ENCODE measurements at places on chromosomes 4 and X.

DNA sequence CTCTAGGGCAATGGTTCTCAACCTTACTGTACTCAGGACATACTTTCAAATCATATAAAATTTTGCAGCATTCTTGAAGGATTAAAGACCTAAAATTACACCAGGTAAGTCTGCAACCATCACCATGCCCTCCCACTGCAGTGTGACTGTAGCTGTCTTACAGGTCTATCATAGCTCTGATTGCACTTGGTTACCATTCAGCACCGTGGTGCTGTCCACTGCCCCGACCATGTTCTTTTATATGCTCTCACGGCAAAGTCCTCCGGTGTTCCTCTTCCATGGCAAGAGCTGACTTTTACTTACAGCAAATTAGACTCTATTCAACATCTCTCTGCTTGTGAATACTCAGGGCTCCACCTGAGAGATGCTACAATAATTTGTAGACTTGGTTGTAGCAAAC, 11.5 kb downstream of the CRMP1 start:
- no peaks in the 10 kb centered on the region for H3K36me3 ChIP-seq
- DNase-seq, result no peak
- no peak overlapping the region for H3K4me3 ChIP-seq
- H3K27me3 ChIP-seq, result peaks cover 58% of the 10 kb centered on the region

DNA sequence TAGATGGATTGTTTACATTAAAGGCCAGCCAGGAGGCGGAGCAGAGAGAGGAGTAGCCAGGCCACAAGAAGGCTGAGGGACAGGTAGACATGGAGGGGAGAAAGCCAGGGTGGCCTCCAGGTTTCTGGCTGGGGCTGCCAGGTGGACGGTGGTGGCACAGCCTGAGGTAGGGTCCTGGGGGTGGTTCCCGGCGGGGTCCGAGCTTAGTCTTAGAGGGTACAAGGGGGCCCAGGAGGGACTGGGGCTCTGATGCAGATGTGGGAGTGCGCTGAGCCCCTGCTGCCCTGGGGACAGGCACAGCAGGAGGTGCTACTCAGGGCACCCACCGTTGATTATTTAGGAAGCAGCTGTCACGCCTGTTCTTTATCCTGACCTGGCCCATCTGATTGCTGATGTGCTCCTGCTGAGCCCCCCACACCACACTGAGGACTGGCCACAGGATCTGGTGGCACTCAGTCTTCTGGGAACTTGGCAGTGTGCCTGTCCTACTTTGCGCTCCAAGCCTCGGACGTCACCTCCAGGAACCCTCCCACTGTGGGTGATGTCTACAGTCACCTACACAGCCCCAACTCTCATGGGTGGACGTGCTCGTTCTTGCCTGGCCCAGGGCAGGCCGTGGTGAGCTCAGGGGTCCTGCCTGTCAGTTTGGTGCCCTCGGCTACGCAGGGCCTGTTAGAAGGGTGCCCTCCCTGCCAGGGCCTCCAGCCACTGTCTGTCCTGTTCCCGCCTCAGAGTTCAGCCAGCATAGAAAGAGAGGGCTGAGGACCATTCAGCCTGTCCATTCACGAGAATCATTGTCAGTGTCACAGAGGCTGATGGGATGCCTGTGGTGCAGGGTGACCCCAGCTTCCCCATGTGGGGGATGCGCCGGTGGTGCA, 12.0 kb downstream of the WFS1 start:
- H3K27ac ChIP-seq, result peak overlapping the region; percentile 39
- H3K4me1 ChIP-seq, result peaks cover 4% of the 10 kb centered on the region
- H3K36me3 ChIP-seq, result no peaks in the 10 kb centered on the region
- no peak overlapping the region for H3K4me3 ChIP-seq
- no peak for DNase-seq
- no peaks in the 10 kb centered on the region for H3K27me3 ChIP-seq

- no peaks in the 10 kb centered on the region for H3K4me1 ChIP-seq
- no peak overlapping the region for H3K4me3 ChIP-seq
- no peaks in the 10 kb centered on the region for H3K27me3 ChIP-seq
- H3K36me3 ChIP-seq, result no peaks in the 10 kb centered on the region
- H3K27ac ChIP-seq, result no peak overlapping the region
Measured at GRCh38 chr4:164526933-164527583, 226.9 kb upstream of the SMIM31 start.

GRCh38 chr4:8383451-8384160, 56.9 kb downstream of the ACOX3 start:
- peaks cover 8% of the 10 kb centered on the region for H3K4me1 ChIP-seq
- H3K4me3 ChIP-seq, result no peak overlapping the region
- DNase-seq, result no peak
- peak overlapping the region; percentile 29 for H3K27ac ChIP-seq

GRCh38 chr4:176671532-176671931, 121.2 kb downstream of the VEGFC start:
- no peak overlapping the region for H3K27ac ChIP-seq
- no peaks in the 10 kb centered on the region for H3K36me3 ChIP-seq
- H3K4me3 ChIP-seq, result no peak overlapping the region
- no peak for DNase-seq
- H3K27me3 ChIP-seq, result no peaks in the 10 kb centered on the region

DNA sequence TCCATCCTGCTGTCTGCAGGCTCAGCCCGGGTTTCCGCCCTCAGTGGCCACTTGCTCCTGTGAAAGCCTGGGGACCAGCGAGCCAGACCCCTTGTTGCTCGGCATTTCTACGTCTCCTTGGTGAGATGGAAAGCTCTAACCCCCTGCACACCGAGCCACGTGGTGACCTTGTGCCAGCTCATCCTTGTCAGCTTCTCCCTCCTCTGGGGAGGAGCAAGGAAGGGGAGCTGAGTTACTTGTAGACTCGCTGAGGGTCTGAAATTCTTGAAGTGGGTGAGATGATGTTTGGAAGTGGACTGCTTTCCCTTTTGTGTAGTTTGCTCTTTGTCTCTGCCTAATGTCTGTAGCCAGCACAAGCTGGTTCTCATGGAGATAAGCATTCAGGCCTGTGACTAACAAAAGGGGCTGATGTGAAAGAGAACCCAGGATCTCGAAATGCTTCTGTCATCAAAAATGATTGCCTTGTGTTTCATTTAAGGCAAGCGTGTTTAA, 29.3 kb downstream of the RGS12 start:
- peaks cover 24% of the 10 kb centered on the region for H3K4me1 ChIP-seq
- H3K27ac ChIP-seq, result peak overlapping the region; percentile 82

- H3K36me3 ChIP-seq, result no peaks in the 10 kb centered on the region
- no peak for DNase-seq
- no peak overlapping the region for H3K27ac ChIP-seq
- H3K4me3 ChIP-seq, result no peak overlapping the region
- no peaks in the 10 kb centered on the region for H3K4me1 ChIP-seq
- H3K27me3 ChIP-seq, result no peaks in the 10 kb centered on the region
Measured at GRCh38 chrX:57929373-57929772, 19.1 kb upstream of the ZXDA start.

DNA sequence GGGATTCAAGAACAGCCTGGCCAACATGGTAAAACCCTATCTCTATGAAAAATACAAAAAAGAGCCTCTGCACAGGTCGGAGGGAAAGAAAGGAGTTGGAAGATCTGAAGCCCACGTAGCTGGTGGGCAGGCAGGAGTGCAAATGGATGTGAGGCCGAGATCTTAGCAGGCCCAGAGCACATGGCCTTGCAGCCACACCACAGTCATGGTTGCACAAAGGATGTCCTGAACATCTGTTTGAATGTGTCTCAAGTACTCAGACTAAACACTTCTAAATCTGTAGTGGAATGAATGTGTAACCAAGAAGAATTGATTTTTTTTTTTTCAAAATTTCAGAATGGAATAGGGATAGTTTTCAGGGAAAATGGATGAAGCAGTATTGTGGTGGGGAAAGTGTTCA, 10.8 kb downstream of the CA5B start:
- peaks cover 48% of the 10 kb centered on the region for H3K4me1 ChIP-seq
- no peak overlapping the region for H3K27ac ChIP-seq
- no peak overlapping the region for H3K4me3 ChIP-seq
- no peak for DNase-seq
- peaks cover 9% of the 10 kb centered on the region for H3K36me3 ChIP-seq

GRCh38 chr4:11698846-11699590, 270.3 kb upstream of the HS3ST1 start:
- no peaks in the 10 kb centered on the region for H3K4me1 ChIP-seq
- no peak for DNase-seq
- H3K27ac ChIP-seq, result no peak overlapping the region
- H3K27me3 ChIP-seq, result no peaks in the 10 kb centered on the region

DNA sequence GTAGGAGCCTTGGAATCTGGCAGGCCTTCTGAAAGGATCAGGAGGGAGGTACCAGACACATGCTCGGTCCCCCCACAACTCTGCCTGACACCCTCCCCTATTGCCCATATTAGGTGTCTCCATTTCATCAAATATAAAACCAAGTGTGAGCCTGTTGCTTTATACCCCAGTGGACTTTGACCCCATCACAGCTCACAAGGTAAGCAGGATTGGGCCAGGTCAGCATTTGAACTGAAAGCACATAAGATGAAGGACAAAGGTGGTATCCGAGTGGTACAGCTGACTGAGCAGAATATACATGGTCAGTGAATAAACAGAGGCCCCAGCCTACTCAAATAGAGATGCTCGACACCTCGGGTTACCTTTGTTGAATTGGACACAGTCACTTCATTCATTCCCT, 20.0 kb downstream of the SLC25A43 start:
- H3K36me3 ChIP-seq, result peaks cover 5% of the 10 kb centered on the region
- DNase-seq, result no peak
- no peak overlapping the region for H3K27ac ChIP-seq
- no peak overlapping the region for H3K4me3 ChIP-seq

DNA sequence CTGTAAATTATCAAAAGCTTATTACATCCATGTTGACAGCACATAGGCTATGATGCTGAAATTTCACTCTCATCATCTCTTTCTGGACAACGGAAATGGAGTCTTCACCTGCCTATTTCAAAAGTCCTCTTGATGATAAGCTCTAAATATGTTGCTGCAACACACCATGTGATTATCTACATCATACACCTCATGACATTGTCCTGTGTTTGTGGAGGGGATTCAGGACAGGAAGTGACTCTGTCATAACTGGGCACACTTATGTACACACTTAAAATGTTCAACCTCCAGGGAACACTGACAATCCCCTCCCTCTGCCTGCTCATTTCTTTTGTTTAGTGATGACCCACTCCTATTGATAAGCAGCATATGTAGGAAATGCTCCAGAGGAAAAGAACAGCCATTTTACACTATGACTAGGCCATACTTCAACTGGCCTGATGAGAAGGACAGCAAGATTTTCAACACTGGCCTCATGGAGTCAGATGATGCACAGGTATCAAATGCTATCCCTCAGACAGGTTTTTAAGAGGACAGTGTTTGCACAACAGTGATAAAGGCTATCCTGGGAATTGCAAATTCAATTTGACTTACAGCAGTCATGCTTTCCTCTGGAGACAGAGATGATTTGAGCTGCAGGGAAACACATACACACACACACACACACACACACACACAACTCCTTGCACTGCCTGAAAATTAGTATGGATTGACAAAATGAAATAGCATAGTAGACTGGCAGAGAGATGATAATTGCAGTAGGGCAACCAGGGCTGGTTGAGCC, 163.3 kb upstream of the RASGEF1B start:
- H3K36me3 ChIP-seq, result no peaks in the 10 kb centered on the region
- no peaks in the 10 kb centered on the region for H3K27me3 ChIP-seq
- no peak for DNase-seq
- H3K4me1 ChIP-seq, result peaks cover 15% of the 10 kb centered on the region
- H3K4me3 ChIP-seq, result no peak overlapping the region
- peak overlapping the region; percentile 84 for H3K27ac ChIP-seq

GRCh38 chr4:152273343-152273742, 262.5 kb downstream of the FBXW7 start:
- no peaks in the 10 kb centered on the region for H3K36me3 ChIP-seq
- H3K27me3 ChIP-seq, result peaks cover 21% of the 10 kb centered on the region
- H3K4me3 ChIP-seq, result no peak overlapping the region
- H3K4me1 ChIP-seq, result peaks cover 15% of the 10 kb centered on the region
- no peak overlapping the region for H3K27ac ChIP-seq
- DNase-seq, result no peak

GRCh38 chr4:71382900-71383560, 44.2 kb downstream of the SLC4A4 start:
- no peak overlapping the region for H3K27ac ChIP-seq
- H3K36me3 ChIP-seq, result peaks cover 8% of the 10 kb centered on the region
- no peaks in the 10 kb centered on the region for H3K27me3 ChIP-seq
- no peak for DNase-seq
- H3K4me3 ChIP-seq, result no peak overlapping the region

- H3K27ac ChIP-seq, result no peak overlapping the region
- DNase-seq, result no peak
- peaks cover 13% of the 10 kb centered on the region for H3K4me1 ChIP-seq
- H3K27me3 ChIP-seq, result peaks cover 16% of the 10 kb centered on the region
Measured at GRCh38 chr4:165204462-165204830, 2.9 kb upstream of the KLHL2 start.

DNA sequence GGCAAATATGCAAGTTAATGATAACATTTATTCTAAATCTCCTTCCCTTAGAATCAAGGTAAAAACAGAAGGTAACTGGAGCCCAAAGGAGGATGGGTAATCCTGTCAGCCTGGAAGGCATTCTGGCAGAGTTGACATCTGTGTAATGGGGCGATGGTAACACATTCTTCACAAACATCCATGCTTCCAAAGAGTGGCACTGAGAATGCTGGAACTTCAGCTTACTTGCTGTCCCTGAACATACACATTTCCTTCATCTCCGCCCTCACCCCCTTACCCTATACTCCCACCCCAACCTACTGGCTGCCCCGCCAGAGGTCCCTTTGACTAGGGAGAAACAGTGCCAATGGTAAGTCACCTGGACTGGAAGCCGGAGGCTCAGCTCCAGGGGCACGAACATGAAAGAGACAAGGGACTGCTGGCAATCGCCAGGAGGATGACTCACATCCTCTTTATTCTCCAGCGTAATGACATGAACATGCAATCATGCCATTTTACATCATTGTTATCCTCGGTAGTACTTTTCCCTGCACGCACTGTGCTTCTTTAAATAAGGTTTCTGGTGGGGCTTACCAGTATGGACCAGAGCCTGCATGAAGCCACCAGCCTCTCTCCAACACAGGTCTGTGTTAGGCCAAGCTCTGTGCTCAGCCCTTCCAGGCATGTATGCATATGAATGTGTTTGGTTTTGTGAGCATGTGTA, 694.2 kb upstream of the TENM3 start:
- no peaks in the 10 kb centered on the region for H3K36me3 ChIP-seq
- no peaks in the 10 kb centered on the region for H3K4me1 ChIP-seq
- no peak overlapping the region for H3K27ac ChIP-seq
- H3K4me3 ChIP-seq, result no peak overlapping the region

- H3K4me1 ChIP-seq, result peaks cover 11% of the 10 kb centered on the region
- no peak for DNase-seq
- no peaks in the 10 kb centered on the region for H3K36me3 ChIP-seq
- H3K27me3 ChIP-seq, result peaks cover 12% of the 10 kb centered on the region
Measured at GRCh38 chr4:24686866-24687692, 102.7 kb upstream of the DHX15 start.

GRCh38 chr4:17510582-17510981, 1.3 kb downstream of the QDPR start:
- DNase-seq, result no peak
- H3K27me3 ChIP-seq, result peaks cover 21% of the 10 kb centered on the region
- no peak overlapping the region for H3K27ac ChIP-seq
- H3K36me3 ChIP-seq, result peaks cover 4% of the 10 kb centered on the region
- H3K4me3 ChIP-seq, result peak overlapping the region; percentile 95

- peaks cover 36% of the 10 kb centered on the region for H3K36me3 ChIP-seq
- peak overlapping the region; percentile 19 for H3K27ac ChIP-seq
- H3K27me3 ChIP-seq, result no peaks in the 10 kb centered on the region
- H3K4me3 ChIP-seq, result no peak overlapping the region
- DNase-seq, result no peak
- peaks cover 5% of the 10 kb centered on the region for H3K4me1 ChIP-seq
Measured at GRCh38 chr4:113602646-113603228, 158.8 kb downstream of the CAMK2D start.

GRCh38 chr4:10347815-10348214, 109.4 kb downstream of the ZNF518B start:
- H3K27me3 ChIP-seq, result peaks cover 45% of the 10 kb centered on the region
- H3K36me3 ChIP-seq, result no peaks in the 10 kb centered on the region
- H3K27ac ChIP-seq, result no peak overlapping the region
- no peak for DNase-seq
